ENCODE measurements at places on chromosomes 7 and 10.

DNA sequence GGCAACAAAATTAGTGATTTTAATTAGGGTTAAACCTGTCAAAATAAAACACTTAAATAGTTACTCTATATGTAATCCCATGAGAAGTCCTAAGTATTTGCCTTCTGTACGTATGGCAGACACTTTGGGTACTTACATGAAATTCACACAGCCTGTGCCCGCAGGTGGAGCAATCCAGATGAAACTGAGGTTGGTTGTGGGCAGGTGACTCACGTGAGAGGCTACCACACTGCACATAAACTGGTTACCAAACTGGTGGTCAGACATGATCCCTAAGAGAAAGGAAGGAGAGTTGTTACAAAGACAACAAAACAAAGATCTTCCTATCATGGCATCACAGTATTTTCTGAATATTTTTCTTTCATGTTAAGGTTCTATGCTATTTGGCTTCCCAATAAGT is 156.1 kb downstream of the RELN start:
- no peak for DNase-seq

DNA sequence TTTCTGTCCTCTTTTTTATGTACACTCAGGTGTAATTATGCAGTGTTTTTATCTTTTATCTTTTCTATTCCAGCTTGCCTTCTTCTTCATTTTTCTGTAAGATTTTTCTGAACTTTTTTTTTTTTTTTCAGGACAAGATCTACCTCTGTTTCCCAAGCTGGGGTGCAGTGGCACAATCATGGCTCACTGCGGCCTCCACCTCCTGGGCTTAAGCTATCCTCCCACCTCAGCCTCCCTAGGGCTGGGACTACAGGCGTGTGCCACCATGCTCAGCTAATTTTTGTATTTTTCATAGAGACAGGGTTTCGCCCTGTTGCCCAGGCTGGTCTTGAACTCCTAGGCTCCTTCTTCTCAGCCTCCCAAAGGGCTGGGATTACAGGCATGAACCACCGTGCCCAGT is 6.3 kb upstream of the CALD1 start:
- no peak for DNase-seq

GRCh38 chr7:69691734-69692133 is 93.5 kb downstream of the AUTS2 start:
- DNase-seq: no peak

DNA sequence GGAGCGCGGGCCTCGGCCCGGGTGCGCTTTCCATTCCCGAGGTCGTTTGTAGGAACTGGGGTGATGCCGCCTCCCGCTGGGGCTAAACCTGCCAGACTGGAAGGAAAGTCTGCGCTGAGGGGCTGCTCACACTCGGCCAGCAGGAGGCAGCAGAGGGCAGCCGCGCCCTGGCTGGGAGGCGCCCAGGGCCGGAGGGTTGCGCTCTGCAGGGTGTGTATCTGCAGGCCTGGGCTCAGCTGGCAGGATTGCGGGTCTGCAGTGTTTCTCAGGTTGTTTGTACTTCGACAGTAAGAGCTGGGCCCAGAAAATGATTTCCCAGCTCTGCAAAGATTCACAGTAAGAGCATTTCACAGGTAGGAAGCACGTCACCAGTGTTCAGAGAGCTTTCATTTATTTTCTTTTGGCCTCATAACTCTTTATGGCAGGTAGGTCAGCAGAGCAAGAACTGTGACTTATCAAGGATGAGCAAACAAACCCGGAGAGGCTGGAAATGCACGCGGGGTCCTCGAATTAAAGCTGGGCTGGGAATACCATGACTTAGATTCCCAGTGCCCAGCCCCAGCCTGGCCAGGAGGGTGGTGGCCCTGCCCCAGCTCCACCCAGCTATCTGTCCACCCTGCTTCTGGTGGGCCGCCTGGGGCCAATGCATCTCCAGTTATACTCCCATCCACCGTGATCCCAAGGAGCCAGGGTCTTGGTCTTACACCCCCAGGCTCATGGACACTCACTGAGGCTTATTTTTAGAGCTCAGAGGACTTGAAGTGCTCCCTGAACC is 15.2 kb upstream of the PPP2R2D start:
- peak; percentile 41 for DNase-seq

DNA sequence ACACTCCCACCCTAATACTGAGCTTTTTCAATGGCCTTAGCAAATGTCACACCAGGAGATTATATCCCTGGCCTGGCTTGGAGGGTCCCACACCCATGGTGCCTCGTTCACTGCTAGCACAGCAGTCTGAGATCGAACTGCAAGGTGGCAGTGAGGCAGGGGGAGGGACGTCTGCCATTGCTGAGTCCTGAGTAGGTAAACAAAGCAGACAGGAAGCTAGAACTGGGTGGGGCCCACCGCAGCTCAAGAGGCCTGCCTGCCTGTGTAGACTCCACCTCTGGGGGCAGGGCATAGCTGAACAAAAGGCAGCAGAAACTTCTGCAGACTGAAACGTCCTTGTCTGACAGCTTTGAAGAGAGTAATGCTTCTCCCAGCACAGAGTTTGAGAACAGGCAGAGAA is 338.9 kb upstream of the MBL2 start:
- DNase-seq: no peak

- DNase-seq: no peak
Observed at GRCh38 chr7:81752318-81752714, 17.5 kb downstream of the HGF start.

DNA sequence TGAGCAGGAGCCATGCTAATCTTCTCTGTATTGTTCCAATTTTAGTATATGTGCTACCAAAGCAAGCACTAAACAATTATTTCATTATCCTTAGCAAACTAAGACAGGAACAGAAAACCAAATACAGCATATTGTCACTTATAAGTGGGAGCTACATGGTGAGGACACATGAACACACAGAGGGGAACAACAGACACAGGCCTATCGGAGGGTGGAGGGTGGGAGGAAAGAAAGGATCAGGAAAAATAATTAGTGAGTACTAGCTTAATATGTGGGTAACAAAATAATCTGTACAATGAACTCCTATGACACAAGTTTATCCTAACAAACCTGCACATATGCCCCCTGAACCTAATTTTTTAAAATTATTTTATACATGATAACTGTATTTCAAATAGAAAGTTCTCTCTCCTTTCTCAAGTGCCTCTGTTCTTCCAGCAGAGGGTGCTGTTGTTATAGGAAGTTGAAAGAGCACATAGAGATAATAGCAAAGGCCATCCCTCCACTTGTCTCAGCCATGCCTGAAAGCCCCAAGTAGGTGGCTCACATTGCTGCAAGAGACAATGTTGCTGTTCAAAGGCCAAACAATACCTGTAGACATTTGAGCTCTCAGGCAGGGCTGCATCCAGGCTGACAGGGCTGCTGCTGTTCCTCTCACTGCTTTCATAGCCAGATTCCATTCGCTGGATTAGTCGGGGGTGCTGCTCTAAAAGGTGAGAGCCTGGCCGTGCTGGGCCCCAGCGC is 33.4 kb upstream of the PPP3CB start:
- peak; percentile 78 for DNase-seq

DNA sequence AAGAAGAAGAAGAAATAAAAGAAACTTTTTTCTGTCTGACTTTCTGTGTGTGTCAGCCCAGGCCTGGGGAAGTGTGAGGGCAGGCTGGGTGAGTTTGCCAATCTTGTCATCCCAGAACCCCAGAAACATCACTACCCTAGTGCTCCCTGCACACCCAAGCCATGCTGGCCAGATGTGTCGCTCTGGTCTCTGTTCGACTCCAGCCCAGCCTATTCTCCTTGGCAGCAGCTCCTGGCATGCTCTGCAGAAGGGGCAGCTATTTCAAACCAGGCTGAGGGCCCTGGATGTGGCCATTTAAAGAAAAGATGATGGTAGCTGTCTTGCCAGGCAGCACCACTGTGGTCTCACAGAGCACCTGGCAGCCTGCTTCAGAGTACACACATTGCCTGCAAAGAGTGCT is 334.1 kb downstream of the RPS24 start:
- no peak for DNase-seq

GRCh38 chr7:80410081-80410480 is 101.8 kb downstream of the GNAT3 start:
- DNase-seq: no peak

DNA sequence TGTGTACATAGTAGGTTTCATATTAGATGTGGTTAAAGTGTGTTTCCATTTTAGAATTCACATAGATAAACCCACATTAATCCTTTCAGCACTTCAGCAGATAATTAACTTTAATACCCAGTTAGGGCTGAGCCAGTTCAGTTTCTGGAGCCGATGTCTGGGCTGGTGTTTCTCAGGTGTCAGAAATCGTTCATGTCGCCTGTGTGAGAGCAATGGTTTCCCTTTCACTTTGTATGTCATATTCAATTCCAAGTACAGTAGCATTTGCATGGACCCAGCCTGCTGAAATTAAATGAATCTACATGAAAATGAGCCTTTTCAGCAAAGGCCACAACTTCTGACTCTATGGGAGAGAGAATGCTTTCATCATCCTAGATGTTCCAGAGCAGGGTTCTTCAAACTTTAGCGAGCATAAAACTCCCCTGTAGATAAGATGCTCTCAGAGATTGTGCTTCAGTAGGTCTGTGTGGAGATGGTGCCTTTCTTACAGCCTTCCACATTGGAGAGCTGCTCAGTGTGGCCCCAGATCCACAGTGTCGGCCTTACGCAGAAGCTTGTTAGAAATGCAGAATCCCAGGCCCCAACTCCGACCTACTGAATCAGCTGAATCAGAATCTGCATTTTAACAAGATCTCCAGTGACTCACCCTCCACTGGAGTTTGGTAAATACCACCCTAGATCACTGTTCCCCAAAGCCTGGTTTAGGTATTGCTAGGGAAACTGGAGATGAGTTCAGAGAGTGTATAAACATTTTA is 19.6 kb downstream of the WIPF3 start:
- DNase-seq: no peak

DNA sequence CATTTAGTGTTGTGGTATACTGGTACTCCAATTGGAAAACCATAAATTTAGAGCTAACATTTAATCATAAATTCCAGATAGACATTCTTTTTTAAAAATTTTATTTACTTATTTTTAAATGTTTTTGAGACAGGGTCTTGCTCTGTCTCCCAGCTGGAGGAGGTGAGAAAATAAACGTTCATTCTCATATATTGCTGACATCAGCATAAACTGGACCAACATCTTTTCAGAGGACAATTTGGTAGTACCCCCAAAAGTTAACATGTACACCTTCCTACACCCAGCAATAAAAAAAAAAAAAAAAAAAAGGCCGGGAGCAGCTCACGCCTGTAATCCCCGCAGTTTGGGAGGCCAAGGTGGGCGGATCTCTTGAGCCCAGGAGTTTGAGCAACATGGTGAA is 5.2 kb downstream of the TAS2R60 start:
- no peak for DNase-seq

DNA sequence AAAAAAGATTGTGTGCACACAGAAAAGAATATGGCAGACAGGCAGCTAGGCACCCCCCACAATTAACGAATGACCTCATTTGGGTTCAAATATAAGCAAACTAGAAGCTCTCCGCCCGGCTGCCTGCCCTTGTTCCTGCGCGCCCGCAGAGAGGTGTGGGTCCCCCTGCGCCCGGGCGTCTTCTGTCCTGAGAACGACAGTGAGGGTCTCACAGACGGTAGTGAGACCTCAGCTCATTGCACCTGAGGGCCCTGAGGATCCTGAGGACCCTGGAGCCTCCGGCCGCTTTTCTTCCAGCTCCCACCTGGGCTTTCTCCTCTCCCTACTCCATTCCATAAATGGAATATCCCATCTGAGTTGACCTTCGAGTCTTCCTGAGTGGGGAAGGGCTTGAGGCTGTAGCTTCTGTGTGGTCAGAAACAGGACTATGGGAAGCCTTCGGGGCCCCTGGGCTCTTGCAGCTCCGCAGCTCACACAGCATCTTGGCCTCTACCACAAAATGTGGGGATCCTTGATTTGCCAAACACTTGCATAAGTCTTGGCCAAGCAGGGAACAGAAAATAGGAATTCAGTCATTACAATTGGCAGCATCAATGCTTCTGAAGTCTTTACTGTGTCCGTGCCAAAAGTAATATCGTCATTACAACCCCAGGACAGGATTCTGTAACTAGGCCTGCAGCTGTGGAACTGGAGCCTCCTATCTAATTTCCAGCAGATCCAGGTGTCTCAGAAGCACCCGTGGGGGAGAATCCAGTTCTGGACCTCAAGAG is 43.8 kb downstream of the JAKMIP3 start:
- DNase-seq: no peak

DNA sequence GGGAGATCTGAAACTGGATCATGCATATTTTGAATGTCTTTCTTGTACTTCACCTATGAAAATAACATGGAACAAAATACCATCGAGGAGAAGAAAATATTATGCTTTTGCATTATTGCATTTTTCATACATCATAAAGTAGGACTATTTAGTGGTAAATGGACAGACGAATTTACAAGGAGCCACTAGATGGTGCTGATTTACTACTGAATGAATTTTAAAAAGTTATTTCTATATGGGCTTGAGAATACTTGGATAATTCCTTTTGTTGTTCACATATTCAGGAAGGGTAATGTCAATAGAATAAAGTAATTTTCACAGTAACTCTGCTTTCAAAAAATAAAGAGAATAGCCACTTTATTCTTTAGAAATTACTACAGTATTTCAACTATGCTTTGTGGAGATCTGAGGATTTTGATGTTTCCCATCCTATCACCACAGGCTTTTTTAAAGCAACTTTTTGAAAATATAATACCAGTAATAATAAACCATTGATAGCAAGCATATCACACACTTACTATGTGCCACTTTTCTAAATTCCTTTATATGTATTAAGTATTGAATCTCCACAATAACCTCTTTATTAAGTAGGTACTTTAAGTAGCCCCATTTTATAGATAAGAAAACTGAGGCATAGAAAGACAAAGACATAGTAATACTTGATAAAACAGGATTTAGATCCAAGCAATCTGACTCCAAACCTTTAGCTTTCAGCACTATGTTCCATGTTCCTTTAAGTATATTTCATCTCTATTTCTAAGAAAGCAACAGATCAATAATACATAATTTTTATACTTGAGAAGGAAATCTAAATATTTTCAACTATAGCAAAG is 38.6 kb downstream of the NEBL start:
- DNase-seq: peak; percentile 64

DNA sequence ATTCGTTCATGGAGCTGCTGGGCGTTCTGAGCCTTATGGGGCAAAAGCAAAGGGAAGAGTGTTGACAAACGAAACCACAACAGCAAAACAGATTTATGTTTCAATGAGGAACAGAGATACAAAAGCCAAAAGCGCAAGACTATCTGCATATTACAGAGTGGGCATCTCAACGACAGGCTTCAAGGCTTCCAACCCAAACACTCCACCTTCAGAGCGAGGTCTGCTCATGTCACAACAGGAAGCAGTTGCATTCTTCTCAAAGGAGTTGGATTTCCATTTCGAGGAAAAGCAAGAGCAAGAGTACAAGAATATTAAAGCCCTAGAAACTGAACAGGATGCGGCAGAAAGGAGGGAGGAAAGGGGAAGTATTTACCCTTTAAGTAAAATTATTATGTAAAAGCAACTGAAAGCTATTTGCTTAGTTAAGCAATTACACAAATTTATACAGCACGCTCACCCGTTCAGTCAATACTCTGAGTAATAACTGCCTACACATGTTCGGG is 189.3 kb downstream of the ELMO1 start:
- no peak for DNase-seq

GRCh38 chr7:47570649-47571050 is 11.3 kb downstream of the TNS3 start:
- DNase-seq: no peak

Data from astrocyte of the spinal cord (primary cell).